DMS153 (cell line): ENCODE measurements at places on chromosomes 2 and 18.
A peak's percentile ranks its signal among the peaks of the same experiment; 100 is the strongest.

DNA sequence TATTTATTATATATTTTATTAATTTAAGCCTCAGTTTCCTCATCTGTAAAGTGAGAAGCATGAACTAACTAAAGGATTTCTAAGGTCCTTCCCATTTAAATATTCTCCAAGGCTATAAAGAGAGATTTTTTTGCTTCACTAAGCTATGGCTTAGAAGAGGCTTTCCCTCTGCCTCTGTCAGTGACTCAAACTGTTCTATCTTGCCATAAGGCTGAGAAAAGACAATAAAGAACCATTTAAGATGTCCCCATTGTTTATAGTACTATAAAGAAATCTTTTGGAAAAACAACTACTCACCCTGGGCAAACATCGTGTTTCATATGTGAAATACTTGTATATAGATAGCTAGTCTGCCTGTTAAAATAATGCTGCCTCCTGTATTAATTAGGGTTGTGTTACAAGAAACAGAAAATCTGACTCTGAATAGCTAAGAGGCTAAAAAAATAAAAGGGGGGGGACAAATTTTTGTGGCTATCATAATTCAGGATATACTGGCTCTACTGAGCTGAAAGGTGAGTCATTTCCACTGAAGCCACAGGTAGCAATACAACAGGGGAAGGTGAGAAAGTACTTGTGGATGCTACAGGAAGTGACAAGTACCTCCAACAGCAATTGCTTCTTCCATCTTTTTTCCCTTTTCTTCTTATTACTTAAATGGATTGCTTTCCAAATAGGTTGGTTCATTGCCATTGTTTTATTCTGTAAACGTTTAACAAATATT, 25.4 kb downstream of the EPHA4 start:
- no peak for DNase-seq

DNA sequence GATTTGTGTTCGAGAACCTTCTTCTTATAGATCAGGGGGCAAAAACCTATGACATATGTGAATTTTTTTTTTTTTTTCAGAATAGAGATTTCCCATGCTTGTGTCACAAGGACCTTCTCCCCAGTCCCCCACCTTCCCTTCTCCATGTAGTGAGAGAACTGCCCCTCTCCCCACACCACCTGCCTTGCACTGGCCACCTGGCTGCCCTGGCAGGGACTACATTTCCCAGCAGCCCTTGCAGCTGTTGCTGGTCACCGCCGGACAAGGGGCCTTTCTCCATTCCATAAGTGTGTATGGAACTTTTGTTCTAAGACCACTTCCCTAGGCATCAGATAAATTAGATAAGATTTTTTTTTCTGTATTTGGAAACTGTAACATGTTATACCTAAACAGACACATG, 22.2 kb downstream of the MBP start:
- DNase-seq = no peak

GRCh38 chr2:37026050-37026449, 58.1 kb downstream of the HEATR5B start:
- no peak for DNase-seq

DNA sequence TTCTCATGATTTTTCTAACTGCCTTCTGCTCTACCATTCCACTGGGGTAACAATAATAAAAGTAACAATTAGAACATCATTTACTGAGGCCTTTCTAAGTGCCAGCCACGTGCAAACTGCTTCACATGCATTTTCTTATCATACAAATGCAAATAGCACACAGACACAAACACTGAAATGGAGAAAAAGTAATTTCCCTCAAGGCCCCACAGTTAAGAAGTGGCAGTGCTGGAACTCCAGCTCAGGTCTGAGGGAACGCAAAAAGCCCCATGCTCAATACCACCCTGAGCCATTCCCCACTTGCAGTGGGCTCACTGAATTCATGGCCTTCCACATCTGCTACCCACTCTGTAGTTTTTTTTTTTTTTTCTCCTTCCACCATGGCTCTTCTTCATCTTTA, 140.6 kb downstream of the UPP2 start:
- no peak for DNase-seq

DNA sequence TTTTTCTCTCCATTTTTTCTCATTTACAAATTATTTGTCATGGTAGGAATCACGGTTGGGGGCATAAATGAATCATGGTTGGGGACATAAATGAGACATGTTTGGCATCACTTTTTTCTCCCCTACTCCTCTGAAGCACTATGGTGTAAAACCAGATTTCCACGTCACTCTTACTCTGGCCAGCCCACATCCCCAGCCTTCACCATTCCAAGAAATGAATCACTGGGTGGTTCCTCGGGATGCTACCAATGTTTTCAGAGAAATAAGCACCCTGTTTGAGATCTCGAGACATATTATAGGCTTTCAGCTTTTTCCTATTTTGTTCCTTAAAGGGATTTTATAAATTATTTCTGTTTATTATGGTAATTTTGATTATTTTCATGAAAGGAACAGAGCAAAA, 155.0 kb upstream of the SLC8A1 start:
- no peak for DNase-seq

GRCh38 chr18:70295192-70296188, 6.6 kb downstream of the SOCS6 start:
- no peak for DNase-seq

GRCh38 chr18:76670564-76671288, 151.6 kb upstream of the ZNF236 start:
- no peak for DNase-seq

DNA sequence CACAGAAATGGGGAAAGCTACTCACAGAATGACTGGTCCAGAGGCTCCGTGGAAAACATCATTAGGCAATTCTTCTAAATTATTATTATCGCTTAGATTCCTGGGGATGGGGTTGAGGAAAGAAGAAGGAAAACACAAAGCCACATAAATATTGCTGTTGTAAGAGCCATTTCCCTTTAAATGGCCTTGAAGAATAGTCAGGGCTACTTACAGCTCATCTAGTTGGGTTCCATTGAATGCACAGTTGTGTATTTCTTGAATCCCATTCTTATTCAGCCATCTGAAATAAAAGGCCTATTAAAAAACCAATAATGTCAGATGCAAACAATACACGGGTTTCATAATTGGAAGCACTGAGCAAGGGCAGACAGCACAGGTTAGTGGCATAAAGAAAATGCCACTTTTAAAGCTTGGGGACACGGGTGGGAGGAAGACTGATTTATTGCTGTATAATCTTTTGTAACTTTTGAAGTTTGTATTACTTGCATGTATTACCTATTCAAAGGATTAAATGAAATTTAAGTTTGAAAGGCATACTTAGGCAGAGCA, 171.4 kb downstream of the FSHR start:
- DNase-seq = no peak

- no peak for DNase-seq
Observed at GRCh38 chr2:30239308-30239985, 8.1 kb downstream of the LBH start.

- no peak for DNase-seq
Observed at GRCh38 chr2:29119211-29119610, 4.0 kb downstream of the CLIP4 start.

GRCh38 chr2:165794536-165794928, 485 bp upstream of the GALNT3 start:
- peak; percentile 29 for DNase-seq

DNA sequence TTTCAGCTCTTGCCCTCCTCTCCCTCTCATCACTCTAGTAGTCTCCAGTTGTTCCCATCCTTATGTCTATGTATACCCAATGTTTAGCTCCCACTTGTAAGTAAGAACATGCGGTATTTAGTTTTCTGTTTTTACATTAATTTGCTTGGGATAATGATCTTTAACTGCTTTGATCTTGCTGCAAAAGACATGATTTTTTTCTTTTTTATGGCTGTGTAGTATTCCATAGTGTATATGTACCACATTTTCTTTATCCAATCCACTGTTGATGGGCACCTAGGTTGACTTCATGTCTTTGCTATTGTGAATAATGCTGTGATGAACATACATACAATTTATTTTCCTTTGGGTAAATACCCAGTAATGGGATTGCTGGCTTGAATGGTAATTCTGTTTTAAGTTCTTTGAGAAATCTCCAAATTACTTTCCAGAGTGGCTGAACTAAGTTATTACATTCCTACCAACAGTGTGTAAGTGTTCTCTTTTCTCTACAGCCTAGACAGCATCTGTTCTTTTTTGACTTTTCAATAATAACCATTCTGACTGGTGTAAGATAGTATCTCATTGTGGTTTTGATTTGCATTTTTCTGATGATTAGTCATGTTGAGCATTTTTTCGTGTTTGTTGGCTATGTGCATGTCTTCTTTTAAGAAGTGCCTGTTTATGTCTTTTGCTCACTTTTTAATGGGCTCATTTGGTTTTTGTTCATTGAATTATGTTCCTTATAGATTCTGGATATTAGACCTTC, 179.6 kb upstream of the SLC39A10 start:
- no peak for DNase-seq

GRCh38 chr2:16729335-16729734, 63.7 kb upstream of the CYRIA start:
- DNase-seq = no peak

DNA sequence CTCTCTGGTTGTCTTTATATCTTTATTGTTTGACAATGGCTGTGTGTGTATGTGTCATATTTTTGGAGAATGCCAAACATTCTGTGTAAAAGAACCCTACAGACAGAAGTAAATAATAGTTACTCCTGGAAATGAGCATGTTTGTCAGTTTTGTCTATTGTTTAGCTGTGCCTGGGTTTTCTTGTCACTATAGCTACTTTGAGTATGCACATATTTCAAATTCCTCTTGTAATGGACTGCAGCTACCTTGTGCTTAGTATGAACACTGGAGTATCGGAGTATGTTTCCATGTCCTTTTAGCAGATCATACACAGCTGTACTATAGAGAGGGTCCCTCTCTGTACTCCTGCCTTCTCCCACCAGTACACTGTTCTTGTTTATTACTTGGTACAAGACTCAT, 58.0 kb upstream of the DOCK10 start:
- no peak for DNase-seq

DNA sequence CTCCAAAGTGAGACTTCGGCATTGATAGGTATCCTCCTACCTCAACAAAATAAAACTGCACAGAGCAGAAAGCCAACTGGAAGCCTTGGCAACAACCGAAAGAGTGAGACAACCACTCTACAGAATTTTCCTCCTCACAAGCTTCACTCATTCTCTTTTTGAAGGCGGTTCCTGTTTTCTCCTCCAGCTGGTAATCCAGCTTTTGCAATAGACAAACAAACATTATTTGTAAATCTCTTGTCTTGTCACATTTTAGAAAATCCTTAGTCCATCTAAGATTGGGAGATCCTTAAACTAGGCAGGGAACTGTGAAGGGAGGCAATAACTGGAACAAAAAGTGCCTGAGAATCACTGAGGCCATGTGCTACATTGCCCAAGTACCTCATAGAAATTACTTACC, 332.4 kb downstream of the BCL11A start:
- no peak for DNase-seq

DNA sequence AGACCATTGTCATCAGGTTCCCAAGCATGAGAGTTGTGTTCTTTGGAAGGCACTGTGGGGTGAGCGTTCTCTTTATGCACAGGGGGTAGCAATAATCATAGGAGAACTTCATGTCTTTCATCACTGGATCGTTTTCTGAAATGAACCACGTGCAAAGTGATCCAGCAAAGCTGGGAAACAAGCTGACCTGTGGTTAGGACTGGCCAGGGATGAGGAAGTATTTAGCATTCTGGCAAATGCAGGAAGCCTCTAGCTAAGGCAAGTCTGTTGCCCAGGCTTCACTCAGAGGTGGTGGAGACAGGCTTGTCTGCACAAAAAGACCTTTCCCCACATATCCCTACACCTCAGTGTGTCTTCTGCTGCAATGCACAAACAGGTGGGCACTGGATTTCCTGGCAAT, 58.6 kb downstream of the MMADHC start:
- DNase-seq = no peak

DNA sequence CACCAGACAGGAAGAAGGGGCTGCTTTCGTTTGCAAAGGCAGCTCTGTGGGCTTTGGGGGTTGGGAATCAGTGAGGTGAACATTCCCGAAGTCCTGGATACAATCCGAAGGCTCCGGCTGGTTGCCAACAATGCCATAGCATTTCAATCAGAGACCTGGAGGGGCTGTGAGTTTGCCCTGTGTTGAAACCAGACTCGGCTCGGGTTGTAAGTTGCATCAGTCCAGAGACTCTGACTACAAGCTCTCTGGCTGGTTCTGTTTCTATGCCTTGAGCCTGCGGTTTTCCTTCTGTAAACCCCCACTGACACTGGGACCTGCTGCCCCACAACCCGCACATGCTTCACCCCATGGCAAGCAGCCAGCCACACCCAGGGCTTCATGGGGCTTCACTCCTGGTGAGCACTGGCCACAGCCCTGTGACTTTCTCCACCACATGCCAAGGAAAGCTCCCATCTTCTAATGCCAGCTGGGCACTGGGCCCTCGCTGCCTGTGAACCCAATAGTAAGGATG, 85.7 kb upstream of the ODC1 start:
- no peak for DNase-seq

GRCh38 chr2:181319286-181319685, 137.9 kb upstream of the ITGA4 start:
- no peak for DNase-seq

GRCh38 chr2:217398860-217399259, 539.0 kb upstream of the TNP1 start:
- DNase-seq = no peak

- DNase-seq = no peak
Observed at GRCh38 chr2:3606028-3606369, 11.1 kb downstream of the COLEC11 start.

DNA sequence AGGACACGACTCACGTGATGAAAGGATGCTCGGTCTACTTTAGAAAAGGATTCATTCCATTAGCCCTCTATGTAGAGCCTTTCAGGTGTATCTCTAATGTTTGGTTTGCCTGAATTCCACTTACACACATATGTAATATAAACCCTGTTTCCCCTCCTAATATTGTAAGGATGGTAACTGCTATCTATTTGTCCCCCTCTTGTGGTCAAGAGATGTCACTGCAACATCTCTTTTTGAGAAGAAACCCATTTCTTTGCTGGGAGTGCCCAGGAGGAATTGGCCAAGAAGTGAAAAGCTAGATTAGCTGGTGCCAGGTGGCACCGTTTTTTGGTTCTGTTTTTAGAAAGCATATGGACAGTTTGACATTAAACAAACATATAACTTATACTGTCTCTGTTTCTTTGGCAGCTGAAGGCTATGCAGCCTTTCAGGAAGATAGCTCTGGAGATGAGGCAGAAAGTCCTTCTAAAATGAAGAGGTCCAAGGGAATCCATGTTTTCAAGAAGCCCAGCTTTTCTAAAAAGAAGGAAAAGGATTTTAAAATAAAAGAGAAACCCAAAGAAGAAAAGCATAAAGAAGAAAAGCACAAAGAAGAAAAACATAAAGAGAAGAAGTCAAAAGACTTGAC, 41.2 kb downstream of the RALBP1 start:
- no peak for DNase-seq

- DNase-seq = no peak
Observed at GRCh38 chr2:218659988-218660358, 490 bp downstream of the BCS1L start.

DNA sequence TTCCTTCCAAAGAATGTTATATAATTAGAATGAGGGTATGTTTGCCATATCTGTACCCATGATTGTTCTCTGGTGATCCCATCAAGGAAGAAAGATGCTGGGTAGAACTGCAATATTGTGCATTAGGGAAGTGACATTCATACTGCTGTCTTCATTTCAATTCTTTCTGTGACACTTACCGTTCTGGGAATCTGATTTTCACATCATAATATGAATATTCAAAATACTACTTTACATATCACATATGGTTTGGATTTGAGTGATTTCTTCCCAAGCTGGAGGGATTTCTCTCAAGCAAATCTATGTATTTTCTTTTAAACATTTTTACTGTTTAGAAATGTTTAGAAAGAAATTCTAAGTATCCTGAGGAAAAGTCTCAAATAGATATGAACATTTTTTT, 168.4 kb upstream of the DDX18 start:
- DNase-seq = no peak

GRCh38 chr2:69947325-69947931, 14.0 kb downstream of the ASPRV1 start:
- no peak for DNase-seq
